NCI-H226 (cell line): ENCODE measurements at places on chromosomes 1 and 21.

GRCh38 chr1:40389322-40389803, 15.8 kb downstream of the SMAP2 start:
- DNase-seq = no peak

- DNase-seq = peak; percentile 17
These were observed 262.4 kb downstream of the USP25 start for GRCh38 chr21:15992171-15992570.

DNA sequence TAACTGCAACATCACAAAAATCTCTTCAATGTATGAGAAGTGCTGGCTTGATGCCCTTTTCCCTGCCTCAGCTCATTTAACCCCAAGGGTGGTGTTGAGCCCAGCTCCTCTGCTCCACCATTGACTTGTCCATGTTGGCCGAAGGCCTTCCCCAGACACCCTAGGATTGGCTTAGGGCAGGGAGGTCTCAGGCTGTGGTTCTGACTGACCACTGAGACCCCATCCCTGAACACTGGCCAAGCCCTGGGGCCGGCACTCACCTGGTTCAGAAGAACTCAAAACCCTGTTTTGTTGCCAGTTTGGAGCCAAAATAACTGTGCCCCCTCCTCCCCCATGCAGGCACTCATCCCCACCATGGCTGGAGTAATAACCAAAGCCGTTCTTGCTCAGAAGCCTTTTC, 38.6 kb downstream of the NENF start:
- no peak for DNase-seq

- DNase-seq = no peak
These were observed 102.5 kb upstream of the LYPLAL1 start for GRCh38 chr1:219071209-219071608.

- no peak for DNase-seq
These were observed 17.0 kb downstream of the CFAP126 start for GRCh38 chr1:161350671-161351070.

- no peak for DNase-seq
These were observed 8.6 kb downstream of the FCAMR start for GRCh38 chr1:206961668-206962067.

- no peak for DNase-seq
These were observed 43.3 kb downstream of the GPR88 start for GRCh38 chr1:100581096-100581705.

DNA sequence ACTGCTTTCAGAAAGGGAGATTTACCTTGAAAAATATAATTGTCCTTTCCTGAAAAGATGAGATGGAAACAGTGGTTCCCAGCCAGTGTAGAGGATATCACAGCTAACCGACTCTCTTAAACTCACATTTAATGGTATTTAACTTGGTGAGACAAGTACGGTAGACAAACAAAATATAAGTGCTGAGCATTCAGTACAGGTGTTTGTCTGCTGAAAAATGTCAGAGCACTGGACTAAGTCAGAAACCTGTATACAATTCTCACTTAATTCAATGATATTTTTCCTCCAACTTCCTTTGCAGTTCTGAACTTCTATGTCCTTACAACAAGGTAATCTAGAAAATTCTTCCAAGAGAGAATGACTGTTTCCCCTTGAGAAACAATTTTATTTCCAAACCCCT, at the start of gene LCE1B:
LCE1B (plus strand) TSS at position 301 of the 400 bp plus-strand sequence. CDS start 476 bp downstream, outside the sequence.
- DNase-seq = no peak

DNA sequence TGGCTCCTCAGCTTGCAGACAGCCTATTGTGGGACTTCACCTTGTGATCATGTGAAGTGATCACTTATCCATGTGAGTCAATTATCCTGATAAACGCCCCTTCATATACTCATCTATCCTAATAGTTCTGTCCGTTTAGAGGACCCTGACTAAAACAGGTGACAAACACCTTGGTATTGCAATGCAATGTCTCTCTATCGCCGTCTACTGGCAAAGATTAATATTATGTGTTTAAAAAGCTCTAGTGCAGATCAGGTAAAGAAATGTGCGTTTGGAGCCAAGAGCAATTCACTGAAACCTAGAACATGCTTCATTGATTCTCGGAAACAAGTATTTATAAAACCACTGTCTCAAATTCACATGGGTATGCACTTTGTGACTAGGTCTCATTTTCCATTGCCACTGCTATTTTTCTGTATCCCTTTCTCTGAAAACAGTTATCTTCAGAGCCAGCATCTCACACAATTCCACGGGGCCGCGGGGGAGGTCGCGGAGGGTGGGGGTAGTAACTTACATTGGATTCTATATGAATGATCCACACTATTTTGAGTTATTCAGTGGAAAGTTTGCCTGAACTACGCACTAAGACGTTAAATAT, 554.6 kb upstream of the NCAM2 start:
- DNase-seq = no peak

GRCh38 chr1:14320518-14320917, 278.0 kb upstream of the KAZN start:
- DNase-seq = no peak
